ENCODE measurements at places on chromosomes 7 and 10.

GRCh38 chr10:47435081-47435480, 48.8 kb downstream of the ANXA8 start:
- DNase-seq: no peak

DNA sequence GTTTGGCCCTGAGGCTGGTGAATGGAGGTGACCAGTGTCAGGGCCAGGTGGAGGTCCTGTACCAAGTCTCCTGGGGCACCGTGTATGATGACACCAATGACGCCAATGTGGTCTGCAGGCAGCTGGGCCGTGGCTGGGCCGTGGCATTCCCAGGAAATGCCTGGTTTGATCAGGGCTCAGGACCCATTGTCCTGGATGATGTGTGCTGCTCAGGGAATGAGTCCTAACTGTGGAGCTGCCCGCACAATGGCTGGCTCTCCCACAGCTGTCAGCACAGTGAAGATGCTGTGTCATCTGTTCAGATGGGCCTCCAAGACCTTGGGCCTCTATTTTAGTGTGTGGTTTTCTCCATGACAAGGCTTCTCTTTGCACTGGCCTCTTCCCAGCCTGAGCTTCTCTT, 64.0 kb downstream of the DMBT1 start:
- no peak for DNase-seq

DNA sequence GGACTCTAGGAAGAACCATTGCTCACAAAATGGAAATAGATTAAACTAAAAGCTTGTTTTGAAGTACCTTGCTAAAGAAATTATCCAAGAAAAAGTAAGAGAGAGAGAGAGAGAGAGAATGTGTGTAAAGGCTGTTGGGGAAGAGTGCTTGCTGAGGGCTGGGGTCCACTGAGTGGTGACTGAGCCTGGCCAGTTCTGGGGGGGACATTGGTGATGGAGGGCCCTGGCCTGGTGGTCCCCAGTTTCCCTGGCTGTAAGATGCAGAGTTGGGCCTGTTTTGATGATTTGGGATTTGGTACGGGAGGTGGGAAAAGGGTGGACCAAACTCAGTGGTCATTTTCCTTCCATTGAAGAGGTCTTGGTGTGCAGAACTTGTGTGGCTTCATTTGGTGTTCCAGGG, 880 bp downstream of the RAMP3 start:
- DNase-seq: no peak

DNA sequence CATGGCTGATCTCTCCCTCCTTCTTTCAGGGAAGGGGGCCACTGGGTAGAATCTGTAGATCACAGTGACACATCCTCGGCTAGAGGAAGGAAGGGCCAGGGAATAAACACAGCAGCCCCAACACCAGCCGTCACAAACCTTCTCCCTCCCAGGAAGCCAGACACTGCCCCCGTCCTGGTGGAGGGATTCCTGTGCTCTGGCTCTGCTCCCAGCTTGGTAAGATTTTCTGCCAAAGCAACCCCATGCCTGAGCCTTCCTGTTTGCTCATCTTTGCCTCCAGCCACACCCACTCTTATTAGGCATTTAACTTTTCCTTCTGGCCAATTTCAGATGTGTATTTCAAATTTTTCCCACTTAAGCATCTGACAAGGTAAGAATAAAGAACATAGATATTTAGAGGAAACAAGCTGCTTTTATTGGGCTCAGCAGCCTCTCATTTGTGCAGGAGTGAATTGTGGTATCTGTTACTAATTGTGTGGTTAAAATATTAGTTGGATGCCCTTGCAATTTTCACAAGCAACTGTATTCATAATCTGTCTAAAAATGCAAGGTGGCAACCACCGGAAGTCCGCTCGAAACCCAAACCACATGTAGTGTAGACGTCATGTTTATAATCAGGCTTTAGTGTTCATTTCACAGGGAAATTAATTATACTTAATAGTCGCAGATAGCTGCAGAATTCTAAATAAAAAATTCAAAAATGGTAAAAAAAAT, 13.2 kb upstream of the NPS start:
- no peak for DNase-seq

DNA sequence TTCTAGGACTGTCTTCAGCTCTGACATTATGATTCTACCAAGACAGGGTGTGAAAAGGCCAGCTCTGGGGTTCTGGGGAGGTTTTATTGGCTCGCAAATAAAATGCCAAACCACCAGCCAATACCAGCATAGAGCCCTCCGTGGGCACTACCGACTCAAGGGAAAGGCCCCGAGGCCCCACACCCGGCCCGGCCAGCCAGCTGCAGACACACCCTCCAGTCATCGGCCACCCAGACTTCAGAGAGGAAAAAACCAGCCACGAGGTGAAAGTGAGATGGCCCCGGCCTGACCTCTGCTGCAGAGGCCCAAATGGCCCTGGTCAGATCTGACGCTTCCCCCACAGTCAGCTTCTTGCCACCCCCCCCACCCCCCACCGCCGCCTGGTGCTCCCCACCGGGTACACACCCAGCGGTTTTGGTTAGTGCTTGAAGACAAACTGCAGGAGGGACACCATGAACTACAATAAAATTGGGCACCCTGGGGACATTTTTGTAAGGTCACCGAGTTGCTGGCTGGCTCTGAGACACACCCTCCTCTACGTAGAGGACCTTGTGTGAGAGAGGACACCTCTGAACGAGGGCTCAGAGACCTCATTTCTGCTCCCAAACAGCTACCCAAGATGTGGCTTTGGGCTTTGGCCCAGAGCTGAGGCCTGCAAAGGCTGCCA, 79.9 kb downstream of the PRKAG2 start:
- no peak for DNase-seq

- DNase-seq: no peak
Observed at GRCh38 chr10:64682043-64682442, 1160.8 kb downstream of the REEP3 start.

- no peak for DNase-seq
Observed at GRCh38 chr10:500876-501275, 188.6 kb downstream of the DIP2C start.

DNA sequence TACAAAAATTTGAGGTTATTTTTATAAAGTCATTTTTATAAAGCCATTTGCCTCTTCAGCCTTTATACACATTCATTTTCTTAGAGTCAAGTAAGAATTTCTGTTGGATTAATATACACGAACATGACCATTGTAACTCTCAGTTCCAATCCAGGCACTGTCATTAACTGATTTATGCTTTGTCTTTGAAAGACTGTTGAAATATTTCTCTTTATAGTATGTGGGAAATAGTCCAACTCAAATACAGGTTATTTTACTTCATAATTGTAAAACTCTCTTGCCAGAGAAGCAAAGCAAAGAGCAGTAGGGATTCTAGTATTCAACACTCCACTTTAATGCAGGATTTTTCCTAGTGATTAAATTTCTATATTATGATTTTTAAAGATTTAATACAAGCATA, 36.5 kb upstream of the PAPSS2 start:
- no peak for DNase-seq

GRCh38 chr7:69577221-69577620, 21.1 kb upstream of the AUTS2 start:
- no peak for DNase-seq

DNA sequence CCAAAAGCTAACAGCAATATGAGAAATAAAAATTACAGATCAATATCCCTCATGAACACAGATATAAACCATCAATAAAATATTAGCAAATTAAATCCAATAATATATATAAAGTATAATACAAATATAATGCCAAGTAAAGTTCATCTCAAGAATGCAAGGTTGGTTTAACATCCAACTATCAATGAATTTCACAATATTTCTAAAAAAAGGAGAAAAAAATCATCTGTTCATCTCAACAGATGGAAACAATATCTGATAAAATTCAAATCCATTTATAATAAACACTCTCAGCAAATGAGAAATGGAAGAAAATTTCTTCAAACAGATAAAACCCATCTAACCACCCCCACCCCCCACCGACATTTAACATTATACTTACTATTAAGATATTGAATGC, 86.9 kb downstream of the SIRT1 start:
- no peak for DNase-seq

- peak; percentile 12 for DNase-seq
Observed at GRCh38 chr10:79981450-79982361, 32.8 kb upstream of the SFTPD start.

DNA sequence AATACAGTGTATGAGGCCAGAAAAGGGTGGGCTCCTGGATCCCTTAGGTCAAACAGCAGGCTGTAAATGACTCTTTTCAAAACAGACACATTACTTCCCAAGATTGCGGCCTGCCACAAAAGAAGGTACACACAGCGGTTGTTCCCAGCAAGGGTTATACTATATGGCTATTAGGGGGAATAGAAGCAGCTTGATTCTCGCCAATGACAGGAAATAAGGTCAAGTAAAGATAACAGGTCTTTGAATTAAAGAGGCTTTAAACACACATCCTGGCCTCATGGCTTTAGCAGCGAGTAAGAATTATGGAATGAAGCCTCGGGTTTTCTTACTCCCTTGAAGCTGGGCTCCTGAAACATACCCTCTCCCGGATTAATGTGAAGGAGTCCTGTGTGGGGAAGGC, 58.3 kb downstream of the CYP26A1 start:
- DNase-seq: no peak

- DNase-seq: no peak
Observed at GRCh38 chr7:146185844-146186243, 69.2 kb downstream of the CNTNAP2 start.

DNA sequence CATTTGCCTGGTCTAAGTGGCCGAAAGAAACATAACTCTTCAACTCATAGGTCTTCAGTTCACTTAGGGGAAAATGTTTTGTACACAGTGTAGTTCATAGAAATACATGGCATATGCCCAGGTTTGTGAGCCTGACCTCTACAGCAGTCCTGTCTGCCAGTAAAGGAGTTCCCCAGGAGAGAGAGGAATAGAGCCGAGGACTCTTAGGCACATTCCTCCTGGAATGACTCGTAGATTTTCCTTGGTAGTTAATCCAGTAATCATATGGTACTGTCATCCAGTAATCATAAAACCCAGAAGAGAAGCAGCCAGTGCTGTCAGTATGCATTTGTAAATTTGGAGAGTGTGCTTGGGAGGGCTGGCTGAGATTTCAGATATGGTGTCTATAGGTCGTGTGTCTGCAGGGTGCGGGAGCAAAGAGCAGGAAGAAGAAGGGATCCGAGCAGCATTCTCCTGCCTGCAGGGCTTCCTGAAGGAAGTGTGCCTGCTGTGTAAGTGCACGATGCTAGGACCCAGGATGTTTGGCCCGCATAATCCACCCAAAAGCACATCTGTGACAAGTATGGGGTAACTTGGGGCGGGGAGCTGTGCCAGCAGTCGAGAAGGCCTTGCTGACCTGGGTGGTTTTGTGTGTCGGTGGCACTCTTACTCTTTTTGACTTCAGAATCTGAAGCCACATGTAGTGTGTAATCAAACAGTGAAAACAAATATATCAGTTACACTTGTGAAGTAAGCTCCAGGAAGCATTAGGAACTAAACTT, 13.9 kb downstream of the EIF4H start:
- no peak for DNase-seq
